ENCODE measurements at places on chromosomes 7 and 10.

- DNase-seq = no peak
These were observed 20.1 kb downstream of the GLCCI1 start for GRCh38 chr7:7988706-7989105.

GRCh38 chr7:32335107-32335506 is 155.1 kb downstream of the LSM5 start:
- no peak for DNase-seq

- DNase-seq = no peak
These were observed 17.0 kb downstream of the CLIP2 start for GRCh38 chr7:74306004-74306729.

GRCh38 chr10:130787243-130787642 is 524.3 kb downstream of the TCERG1L start:
- DNase-seq = no peak

GRCh38 chr10:101712997-101713396 is 18.0 kb upstream of the FBXW4 start:
- DNase-seq = no peak

- no peak for DNase-seq
These were observed 263.0 kb downstream of the GRID1 start for GRCh38 chr10:86103391-86104101.

GRCh38 chr10:67521546-67521945 is 174.4 kb downstream of the CTNNA3 start:
- no peak for DNase-seq

DNA sequence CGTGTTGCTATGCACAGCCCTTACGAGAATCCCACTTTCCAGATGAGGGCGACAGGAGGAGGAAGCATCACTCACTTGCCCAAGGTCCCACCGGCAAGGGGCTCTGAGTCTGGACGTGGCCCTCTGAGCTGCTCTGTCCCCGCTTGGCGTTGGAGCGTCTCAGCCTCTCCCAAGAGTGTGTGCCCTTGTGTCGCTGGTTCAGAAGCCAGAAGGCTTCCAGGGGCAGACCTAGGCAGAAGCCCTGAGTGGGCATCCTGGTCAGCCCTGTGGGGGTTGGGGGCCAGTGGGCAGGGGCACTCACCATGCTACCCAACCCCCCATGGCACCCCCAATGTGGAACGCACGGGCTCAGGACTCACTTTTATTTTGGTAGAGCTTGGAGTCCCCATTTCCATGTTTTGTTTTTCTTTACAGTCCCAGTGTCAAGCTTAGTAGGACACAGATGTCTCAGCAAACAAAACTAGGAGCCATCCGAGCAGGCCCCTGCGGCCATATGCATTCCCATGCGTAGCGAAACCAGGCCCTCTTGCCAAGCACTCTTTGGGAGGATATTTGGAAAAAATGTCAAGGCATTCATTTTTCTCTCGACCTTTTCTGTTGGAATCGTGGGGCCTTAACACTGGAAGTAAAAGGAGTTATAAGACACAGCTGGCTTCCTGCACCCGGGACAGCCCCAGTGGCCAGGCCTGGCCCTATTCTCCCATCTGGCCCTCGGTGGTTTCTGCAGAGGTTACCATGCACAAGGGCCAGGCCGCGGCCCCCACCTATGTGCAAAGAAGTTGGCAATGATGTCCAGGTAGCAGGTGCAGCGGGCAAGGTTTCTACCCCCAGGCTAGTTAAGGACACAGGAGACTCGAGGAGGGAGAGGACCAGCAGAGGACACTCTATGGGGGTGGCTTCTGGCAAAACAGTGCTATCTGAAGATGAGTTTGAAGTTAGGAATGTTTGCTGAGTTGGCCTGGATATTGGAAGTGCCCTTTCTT is 97.0 kb downstream of the LHPP start:
- no peak for DNase-seq

DNA sequence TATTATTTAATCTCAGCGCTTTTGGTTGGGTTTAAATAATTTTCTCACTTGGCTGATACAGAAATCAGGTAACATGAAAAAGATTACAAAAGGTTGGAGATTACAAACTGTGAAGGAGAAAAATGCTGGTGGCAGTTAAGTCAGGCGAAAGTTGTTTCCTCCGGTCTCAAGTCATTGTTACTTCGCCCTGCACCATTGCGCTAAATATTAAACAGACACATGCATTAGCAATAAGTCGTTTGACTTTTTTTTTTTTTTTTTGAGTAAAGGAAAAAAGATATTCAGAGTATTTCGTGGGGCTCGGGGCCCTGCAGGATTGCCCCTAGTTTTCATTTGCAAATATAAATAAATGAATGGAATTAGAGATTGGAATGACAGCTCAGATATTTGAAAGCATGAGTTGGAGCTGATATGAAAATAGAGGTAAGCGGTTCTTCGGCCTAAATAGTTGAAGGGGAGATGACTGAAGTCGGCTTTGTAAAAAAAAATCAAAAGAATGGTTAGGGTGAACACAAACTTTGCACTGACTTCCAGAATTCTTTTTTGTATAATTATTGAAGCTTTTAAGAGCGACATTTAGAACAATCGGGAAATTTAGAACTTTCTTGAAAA is 914 bp downstream of the SDHAF3 start:
- DNase-seq = no peak

DNA sequence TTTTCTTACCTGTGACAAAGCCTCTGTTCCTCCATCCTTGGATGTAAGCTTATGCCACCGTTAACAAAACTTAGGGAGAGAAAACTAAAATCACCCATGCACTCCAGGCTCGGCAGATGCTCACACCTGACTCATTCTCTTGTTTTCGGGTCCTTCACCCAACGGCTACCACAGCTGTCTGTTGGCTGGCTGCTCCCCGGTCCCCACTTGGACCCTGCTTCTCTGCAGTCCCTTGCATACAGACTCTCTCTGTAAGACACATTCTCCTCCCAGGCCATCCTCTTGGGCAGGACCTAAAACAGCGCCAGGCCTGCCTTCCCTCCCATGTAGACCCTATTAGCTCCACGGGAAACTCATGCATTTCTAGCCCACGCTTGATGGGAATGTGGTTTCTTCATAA is 12.1 kb upstream of the INHBA start:
- no peak for DNase-seq

DNA sequence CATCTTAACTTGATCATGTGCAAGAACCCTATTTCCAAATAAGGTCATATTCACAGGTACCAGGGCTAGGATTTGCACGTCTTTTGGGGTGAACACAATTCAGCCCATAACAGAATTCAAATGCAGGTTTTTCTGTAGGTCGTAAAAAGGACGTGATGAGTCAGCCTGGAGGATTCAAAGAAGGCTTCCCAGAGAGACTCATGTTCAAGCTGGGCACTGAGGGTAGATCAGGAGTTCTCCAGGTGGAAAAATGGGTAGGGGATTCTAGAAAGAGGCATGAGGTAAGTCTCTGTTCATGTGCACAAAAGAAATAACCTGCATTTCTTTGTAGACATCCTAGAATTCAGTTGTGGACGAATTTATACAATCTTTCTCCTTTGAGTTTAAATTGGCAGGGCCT is 160.4 kb downstream of the RPS24 start:
- DNase-seq = no peak

DNA sequence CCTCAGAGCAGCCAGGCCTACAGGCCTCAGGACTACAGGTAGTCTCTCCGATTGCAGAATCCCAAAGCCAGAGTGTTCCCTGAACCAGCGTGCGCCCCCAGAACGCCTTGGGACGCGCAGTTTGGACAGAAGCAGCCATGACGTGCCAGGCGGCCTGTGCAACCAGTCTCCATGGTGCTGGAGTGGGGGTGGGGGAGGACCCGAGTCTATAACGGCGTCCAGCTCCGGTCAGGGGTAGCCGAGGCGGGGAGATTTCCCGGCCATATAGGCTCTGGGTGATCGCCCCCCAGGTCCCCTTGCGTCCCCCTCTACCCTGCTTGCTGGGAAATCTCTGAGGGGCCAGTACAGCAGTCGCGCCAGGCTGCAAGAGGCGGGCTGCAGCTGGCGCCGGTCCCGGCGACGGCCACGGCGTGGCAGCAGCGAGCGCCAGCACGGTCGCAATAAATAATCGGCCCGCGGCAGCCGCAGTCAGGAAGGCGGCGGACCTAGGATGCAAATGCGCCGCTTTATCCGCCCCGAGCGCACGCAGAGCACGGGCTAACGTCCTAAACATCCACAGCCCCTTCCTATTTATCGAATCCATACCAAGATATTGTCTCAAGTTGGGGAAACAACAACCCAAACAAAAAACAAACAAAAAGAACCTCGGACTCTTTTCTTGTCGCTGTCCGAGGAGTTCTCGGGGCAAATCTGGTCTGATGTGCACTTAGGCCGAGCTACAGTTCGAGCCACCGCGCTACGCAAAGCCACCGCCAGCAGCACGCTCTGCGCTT is 1.6 kb downstream of the HOXA3 start:
- peak; percentile 48 for DNase-seq

GRCh38 chr10:130109796-130110245 is 809 bp downstream of the C10orf143 start:
- peak; percentile 55 for DNase-seq

- DNase-seq = no peak
These were observed 1111.4 kb downstream of the SORCS1 start for GRCh38 chr10:106053061-106053460.

- no peak for DNase-seq
These were observed 33.1 kb downstream of the LAMB1 start for GRCh38 chr7:107969856-107970255.

DNA sequence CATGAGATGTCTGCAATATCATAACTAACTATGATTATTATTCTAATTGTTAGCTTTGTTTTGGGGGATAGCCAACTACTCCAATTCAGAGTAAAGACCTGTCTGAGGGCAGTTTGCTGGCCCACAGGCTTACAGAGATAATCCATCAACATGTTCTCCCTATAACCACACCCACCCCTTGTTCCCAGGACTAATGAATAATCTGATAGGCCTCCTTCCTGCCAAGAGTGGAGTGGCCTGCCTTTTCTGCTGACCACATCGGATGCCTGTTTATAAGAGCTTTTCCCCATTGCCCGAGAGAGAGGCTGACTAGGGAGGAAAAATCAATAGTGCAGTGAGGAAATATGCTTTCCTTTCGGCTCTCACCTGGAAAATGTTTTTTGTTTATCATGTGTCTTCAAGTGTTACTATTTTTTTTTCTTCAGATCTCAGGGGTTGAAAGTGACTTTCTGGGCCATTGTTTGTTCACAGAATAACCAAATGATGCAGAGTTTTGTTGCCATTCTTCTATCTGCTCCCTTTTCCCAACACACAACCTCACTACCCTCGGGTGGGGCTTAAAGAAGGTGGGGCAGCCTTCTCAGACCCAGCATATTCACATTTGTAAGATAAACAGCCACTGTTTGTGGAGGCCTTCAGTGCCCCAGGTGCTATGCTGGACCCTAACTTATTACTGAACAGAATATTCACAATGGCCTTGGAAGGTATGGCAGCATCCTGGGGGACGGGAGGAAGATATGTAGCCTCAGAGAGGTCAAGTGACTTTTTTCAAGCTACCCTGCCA is 38.4 kb downstream of the PLPP4 start:
- no peak for DNase-seq

- no peak for DNase-seq
These were observed 12.0 kb downstream of the VAX1 start for GRCh38 chr10:117126034-117126433.

- DNase-seq = no peak
These were observed 95.0 kb upstream of the POM121L12 start for GRCh38 chr7:52940481-52940880.
